ENCODE measurements at places on chromosomes 1 and 21.

- DNase-seq: no peak
These were observed 6.2 kb downstream of the MED8 start for GRCh38 chr1:43383449-43383848.

DNA sequence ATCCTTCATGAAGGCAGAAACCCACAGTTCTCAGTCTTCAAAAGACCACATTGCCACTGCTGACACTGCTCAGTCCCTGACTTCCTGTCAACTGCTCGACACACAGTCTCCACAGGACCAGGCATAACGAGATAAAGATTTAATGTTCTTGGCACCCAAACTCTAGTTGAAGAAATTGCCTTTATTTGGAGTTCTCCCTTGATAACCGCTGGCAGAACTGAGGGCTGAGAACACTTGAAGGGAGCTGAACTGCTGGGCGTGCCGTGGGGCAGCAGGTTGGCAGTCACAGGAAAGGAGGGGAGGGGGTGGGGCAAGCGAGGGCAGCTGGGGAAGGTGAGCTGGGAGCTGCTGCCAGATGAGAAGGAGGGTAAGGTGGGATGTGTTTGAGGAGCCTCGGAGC lies 15.9 kb downstream of the HENMT1 start:
- no peak for DNase-seq

DNA sequence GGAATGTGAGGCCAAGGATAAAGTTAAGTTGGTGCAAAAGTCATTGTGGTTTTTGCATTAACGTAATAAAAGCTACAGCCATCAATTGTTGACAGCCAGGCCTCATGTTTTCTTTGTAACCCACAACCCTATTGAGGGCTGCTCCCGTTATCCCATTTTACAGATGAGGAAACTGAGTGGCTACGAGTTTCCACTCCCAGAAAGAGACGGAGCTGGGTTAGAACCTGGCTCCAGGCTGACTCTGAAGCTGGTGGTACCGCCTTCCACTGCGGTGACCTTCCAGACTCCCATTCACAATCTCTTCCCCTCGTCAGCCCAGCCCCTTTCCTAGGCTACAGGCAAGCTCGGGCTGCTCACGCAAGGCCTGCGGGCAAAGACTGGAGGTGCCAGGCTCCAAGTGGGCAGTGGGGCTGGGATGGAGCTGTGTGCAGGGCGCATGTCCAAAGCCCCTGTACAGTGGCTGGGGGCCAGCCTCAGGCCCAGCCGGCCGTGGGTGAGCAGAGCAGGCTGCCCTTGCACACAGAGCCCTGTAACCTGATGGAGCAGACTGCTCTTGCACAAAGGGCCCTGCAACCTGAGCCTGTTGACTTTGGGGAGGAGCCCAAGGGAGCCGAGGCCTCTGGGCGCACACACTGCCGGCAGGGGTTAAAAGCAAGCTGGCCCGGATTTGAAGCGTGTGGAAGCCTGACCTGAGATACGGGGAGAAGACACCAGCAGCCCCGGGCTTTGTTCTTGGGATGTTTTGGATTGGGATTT lies 97.4 kb upstream of the TMPRSS2 start:
- no peak for DNase-seq

GRCh38 chr1:115429884-115430283 lies 91.8 kb upstream of the NGF start:
- DNase-seq: no peak

- DNase-seq: no peak
These were observed 5.0 kb downstream of the TMEM240 start for GRCh38 chr1:1535201-1536018.

- no peak for DNase-seq
These were observed 45.3 kb downstream of the TIAM1 start for GRCh38 chr21:31298618-31299269.

- DNase-seq: no peak
These were observed 139.4 kb upstream of the B3GALT2 start for GRCh38 chr1:193325771-193326170.

DNA sequence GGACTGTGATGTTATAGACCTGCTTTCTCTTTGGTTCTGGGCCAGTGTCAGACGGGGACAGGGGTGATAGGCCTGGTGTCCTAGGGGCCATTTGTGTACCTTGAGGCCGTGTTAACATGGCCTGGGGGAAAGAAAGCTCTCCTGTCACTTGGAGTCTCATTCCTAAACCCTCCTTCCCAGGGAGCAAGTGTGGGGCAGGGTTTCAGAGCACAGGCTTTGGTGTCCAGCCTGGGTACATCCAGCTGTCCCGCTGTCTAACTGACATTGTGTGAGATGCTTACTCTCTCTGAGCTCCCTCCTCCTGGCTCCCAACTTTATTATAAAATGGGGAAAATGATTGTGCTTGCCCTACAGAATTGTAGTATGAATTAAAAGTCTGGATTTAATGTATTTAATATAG lies 32.6 kb upstream of the EPHA8 start:
- no peak for DNase-seq

DNA sequence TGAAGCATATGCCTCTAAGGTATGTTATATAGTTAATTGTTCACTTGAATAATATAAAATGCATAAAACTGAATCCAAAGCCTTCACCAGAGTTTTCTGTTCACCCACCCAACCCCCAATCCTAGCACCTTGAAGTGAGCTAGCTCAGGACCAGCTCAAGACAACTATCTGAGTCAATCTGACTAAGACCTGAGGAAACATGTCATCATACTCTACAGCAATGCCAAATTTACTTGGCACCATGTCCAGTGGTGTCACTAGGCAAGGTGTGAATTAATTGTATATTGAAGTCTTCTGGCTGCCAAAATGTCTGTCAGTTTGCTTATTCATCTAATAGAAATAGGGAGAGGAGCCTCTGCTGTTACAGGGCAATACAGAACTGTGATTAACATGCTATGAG lies 3.8 kb downstream of the DNASE2B start:
- DNase-seq: no peak

DNA sequence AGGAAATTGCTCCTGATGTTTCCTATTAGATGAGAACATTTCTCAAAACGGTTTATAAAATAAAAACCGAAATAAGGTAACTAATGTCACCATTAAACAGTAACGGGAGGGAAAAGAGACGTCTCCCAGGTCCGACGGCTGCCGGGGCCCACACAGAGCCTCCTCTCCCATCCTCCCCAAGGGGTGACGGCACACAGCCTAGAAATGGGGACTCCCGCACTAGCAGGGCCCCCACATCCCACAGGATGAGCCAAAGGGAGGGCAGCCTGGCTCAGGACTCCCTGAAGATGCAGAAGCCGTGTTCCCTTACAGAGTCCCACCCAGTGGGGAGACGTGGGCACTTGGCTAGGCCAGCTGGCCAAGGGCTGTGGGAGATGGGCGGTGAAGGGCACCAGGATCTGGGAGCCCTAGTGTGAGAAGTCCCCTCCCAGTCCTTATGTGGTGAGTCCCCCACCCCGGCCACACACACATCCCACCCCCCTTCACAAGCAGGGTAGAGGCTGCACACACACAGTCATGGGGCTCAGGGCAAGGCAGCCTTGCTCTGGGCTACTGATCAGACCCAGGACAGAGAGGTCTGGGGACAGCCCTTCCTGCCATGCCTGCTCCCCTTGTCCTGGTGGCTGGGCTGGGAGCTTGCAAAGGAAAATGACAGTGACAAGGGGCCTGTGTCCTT lies 3.3 kb downstream of the KRTAP10-3 start:
- DNase-seq: no peak

DNA sequence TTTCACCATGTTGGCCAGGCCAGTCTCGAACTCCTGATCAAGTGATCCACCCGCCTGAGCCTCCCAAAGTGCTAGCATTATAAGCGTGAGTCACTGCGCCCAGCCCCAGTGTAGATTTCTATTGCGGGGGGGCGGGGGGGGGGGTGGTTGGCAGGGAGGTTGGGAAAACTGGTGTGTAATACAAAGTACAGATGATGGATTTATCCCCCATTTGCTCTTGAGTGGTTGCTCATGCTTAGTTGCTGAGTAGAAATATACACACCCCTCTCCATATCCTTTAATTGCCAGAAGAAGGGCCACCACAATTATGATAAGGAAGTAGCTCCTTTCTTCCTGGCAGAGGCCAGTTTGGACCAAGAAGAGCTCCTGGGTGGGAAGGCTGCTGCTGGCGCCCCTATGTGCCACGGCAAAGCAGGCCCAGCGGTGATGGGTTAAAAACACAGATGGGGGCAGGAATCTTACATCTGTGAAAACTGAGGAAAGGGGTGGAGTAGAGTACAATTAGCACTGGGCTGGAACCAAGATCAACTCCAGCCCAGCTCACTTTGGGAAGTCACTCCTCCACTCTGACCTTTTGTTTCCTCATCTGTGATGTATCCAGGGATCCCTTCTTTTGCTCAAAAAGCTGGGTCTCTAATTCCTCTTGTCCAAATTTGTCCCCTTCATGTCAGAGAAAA lies 55.2 kb downstream of the MRPL37 start:
- no peak for DNase-seq

GRCh38 chr1:201597551-201598230 lies 58.8 kb downstream of the NAV1 start:
- DNase-seq: no peak

- no peak for DNase-seq
These were observed at the start of gene CHI3L2 for GRCh38 chr1:111227434-111227833. TSS of gene CHI3L2 (plus strand) at chr1:111227713. CDS start at chr1:111227730, 17 bp downstream.

DNA sequence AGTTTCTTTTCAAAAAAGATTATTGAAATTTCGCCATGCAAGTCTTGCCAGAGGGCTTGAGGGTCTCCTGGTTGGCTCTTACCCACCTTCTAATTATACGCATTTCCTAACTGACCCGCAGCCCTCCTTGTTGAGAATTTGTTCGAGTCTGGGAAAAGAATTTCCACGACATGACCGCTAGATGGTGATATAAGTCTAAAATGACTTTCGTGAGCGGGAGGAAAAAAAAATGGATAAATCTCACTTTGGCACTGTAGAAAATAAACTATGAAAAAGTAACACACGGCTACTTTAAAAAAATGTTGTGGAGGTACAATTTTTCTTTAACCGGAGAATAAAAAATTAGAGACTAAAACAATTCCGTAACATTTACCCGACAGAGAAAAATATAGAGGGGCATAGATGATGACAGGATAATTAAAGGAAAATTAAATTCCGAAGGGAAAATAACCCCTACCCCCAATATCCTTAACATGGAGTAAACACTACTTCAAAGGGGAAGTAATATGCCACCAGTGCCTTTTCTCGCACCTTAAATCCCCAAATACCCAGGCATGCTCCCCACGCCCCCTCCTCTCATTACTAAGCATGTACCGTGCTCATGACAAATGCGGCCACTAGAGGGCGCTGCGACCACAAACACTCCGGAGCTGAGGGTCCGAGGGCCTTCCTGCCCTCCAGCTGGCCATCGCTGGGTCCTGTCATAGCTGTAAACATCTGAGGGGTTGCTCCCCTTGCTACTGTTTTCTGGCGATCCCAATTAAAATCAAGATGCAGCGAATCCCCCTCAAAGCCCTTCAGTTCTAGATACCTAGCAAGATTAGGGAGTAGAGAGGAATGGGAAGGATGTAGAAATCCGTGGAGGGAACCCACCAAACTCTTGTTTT lies 266.9 kb downstream of the ASTN1 start:
- DNase-seq: peak; percentile 58

GRCh38 chr1:32764826-32765569 lies 52.2 kb downstream of the YARS1 start:
- DNase-seq: no peak

- DNase-seq: no peak
These were observed 13.7 kb downstream of the CSF1 start for GRCh38 chr1:109924316-109924715.

GRCh38 chr21:26845759-26846035 lies 488 bp upstream of the ADAMTS1 start:
- DNase-seq: no peak

- no peak for DNase-seq
These were observed 61.8 kb upstream of the LRRC8D start for GRCh38 chr1:89759036-89759435.

- DNase-seq: peak; percentile 36
These were observed at the start of gene TTC34 for GRCh38 chr1:2801535-2802291. TSS of gene TTC34 (minus strand) at chr1:2801693. CDS start at chr1:2800827, 866 bp downstream.

GRCh38 chr1:202958544-202959275 lies 598 bp upstream of the ADIPOR1 start:
- DNase-seq: peak; percentile 30
